ENCODE measurements at places on chromosomes 13 and 19. TPM values are rescaled to one million over a fixed set of nuclear protein-coding genes. Genes with fewer than 3 reads are reported as not detected.

Gene CERS4
- 30.6 TPM for total RNA-seq

DNA sequence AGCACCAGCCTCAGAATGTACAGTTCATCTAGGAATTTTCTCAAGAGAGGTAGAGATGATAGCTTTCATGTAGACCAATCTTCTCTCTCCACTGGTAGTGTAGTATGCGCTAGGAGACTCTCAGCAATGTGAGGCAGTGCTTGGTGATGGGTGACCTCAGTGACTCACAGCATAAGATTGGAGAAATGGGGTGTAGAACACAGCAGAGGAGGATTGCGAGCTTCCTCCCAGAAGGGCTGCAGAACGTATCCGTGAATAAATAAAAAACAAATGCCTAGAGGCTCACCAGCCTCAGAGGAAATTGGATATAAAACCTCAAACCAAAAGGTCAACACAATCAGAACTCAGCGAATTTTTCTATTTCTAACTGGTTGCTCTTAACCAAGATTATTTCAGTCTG is 182.9 kb upstream of the RXFP2 start:
- no peaks in the 10 kb centered on the region for H3K36me3 ChIP-seq
- H3K27me3 ChIP-seq, result no peaks in the 10 kb centered on the region
- H3K27ac ChIP-seq, result no peak overlapping the region
- no peaks in the 10 kb centered on the region for H3K4me1 ChIP-seq
- no peak for DNase-seq

DNA sequence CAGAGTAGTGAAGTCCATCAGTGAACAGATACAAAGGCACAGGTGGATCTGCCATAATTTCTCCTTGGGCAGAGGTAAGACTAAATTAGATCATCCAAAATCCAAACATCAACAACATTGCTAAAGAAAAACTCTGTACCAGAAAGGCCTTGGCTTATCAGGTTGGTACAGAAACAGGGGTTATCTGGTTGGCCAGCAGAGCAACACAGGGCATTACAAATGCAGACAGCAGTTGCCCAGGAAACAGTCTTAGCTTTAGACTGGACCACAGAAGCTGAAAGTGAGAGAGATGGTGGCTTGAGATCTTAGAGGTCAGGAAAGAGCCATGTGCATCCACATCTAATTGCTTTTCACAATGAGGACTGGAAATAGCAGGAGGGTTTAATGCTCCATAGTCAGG is 26.6 kb upstream of the DGKH start:
- H3K36me3 ChIP-seq, result no peaks in the 10 kb centered on the region
- H3K4me1 ChIP-seq, result no peaks in the 10 kb centered on the region
- DNase-seq, result peak; percentile 34
- H3K27me3 ChIP-seq, result peaks cover 16% of the 10 kb centered on the region
- no peak overlapping the region for H3K4me3 ChIP-seq

DNA sequence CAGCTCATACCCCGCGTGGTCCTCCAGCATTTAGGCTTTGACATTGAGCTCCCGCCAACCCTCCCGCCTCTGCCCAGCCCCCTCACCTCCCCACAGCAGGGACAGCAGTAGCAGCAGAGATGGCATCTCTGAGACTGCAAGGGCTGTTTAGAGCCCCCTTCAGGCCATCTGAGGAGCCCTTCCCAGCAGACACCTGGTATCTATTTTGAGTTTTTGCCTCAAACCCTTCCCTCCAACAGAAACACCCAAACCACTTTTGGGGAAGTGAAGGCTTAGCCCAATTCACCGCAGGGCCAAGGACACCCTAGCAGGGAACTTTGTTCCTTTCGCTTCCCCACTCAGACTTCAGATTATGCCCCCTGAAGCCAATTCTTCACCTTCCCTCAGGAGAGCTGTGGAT is 6.3 kb upstream of the ZNF175 start:
- H3K27me3 ChIP-seq, result peaks cover 23% of the 10 kb centered on the region
- no peaks in the 10 kb centered on the region for H3K4me1 ChIP-seq
- DNase-seq, result no peak
- H3K4me3 ChIP-seq, result no peak overlapping the region
- no peak overlapping the region for H3K27ac ChIP-seq
- no peaks in the 10 kb centered on the region for H3K36me3 ChIP-seq

Gene CADM4
- 0.28 TPM for total RNA-seq

DNA sequence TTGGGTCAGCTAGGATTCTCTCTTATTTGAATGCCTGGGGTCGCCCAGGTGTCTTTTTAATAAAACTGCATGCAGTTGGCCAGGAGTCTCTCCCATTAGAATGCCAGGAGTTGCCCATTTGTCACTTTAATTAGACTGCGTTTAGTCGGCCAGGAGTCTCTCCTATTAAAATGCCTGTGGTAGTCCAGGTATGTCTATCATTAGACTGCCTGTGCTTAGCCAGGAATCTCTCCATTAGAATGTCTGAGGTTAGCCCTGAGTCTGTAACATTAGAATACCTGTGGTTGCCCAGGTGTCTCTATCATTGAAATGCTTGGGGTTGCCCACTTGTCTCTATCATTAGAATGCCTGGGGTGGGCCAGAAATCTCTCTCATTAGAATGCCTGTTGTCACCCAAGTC is 1470.9 kb downstream of the UQCRFS1 start:
- no peak overlapping the region for H3K27ac ChIP-seq
- H3K4me1 ChIP-seq, result no peaks in the 10 kb centered on the region
- H3K4me3 ChIP-seq, result no peak overlapping the region
- H3K27me3 ChIP-seq, result no peaks in the 10 kb centered on the region

Gene ZNF726
- 16.3 TPM for total RNA-seq

DNA sequence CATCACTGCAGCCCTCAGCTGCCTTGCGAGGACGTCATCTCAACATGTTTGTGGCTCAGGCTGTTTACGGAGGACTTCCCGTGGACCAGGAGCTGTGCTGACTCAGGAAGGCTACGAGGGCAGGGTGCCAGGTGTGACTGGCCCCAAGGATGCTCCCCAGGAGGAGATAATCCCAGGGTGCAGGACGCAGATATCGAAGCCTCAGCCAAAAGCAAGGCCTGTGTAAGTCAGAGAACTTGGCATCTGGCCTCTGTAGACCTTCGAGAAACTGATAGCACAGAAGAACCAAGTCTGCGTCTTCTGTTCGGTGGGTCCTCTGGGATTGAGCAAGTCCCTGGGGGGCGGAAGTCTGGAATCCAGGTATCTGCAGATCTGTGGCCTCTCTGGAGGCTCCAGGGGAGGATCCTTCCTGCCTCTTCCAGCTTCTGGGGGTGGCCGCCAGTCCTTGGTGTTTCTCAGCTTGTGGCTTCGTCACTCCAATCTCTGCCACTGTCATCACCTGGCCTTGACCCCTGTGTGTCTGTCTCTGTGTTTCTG is 2.6 kb upstream of the DOHH start:
- no peak for DNase-seq
- peaks cover 31% of the 10 kb centered on the region for H3K4me1 ChIP-seq
- H3K27ac ChIP-seq, result no peak overlapping the region
- H3K4me3 ChIP-seq, result no peak overlapping the region
- H3K27me3 ChIP-seq, result peaks cover 4% of the 10 kb centered on the region
- peaks cover 14% of the 10 kb centered on the region for H3K36me3 ChIP-seq

Gene GEMIN7
- 51.5 TPM for total RNA-seq

DNA sequence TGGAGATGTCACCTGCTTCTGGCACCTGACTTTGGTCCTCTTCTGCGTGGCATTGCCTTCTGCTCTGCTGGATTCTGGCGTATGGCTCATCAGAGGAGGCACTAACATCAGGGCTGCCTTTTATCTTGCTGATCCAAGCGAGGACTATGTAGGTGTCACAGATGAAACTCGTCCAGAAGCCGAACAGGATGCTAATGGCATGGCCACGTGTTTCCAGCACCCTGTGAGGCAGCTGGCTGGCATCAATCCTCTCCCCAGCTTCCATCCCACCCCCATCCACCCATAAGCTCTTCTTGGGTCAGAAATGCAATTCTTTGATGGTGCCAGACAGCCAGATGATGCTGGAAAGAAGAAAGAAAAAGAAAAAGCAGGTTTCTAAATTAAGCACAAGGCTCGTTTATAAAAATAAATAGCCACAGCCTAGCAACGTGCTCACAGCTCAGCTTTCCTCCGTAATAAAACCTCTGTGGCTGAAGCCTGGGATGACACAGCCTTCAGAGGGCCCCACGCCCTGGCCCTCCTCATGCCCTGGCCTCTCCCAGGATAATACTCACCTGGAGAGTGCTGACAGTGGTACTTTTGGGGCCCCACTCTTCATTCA is 212.9 kb upstream of the SERP2 start:
- no peak for DNase-seq
- peaks cover 6% of the 10 kb centered on the region for H3K27me3 ChIP-seq
- no peaks in the 10 kb centered on the region for H3K4me1 ChIP-seq
- no peak overlapping the region for H3K4me3 ChIP-seq
